NCI-H1417 treated with DMSO at 0.1 percent for 48 hours (cell line): ENCODE measurements at places on chromosomes 2 and 18.
A peak's percentile ranks its signal among the peaks of the same experiment; 100 is the strongest.

- DNase-seq: no peak
These were observed 78.0 kb upstream of the WIPF1 start for GRCh38 chr2:174675615-174676014.

GRCh38 chr2:30823452-30823851, 16.2 kb upstream of the CAPN13 start:
- peak; percentile 46 for DNase-seq

DNA sequence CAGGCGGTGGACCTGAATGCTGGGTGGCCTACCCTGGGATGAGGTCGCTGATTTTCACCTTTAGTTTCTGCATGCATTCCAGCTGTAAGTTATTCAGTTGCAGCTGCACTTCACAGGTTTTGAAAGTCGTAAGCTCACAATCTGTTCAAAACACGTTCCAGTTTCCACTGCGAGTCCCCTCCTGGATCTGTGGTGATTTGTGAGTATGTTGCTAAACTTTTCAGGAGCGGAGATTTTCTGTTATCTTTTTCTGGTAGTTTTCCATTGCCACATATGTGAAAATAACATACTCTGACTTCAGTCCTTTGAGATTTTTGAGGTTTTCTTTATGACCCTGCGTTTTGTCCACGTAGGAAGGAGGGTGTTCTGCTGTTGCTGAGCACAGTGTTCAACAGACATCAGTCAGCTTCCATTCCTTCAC, 102.1 kb downstream of the SNTG2 start:
- DNase-seq: no peak

DNA sequence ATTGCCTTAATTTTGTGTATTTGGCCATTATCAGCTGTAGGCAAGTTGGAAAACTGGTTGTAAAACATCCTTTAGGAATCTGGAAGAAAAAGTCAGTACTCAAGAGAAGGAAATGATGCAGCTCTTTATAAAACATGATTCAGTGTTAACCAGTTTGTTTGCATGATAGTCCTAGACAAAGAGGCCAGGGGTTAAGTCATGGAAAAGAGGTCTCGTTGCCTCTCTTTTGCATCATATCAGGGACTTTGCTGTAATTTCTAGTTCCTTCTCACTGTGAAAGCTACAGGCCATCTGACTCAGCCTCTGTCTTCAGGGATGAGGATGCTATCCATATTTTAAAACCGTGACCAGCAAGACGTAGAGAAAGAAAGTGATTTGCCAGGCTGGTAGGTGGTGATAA, 38.0 kb downstream of the NPAS2 start:
- DNase-seq: no peak

- no peak for DNase-seq
These were observed 15.7 kb upstream of the C2orf69 start for GRCh38 chr2:199895406-199895805.

DNA sequence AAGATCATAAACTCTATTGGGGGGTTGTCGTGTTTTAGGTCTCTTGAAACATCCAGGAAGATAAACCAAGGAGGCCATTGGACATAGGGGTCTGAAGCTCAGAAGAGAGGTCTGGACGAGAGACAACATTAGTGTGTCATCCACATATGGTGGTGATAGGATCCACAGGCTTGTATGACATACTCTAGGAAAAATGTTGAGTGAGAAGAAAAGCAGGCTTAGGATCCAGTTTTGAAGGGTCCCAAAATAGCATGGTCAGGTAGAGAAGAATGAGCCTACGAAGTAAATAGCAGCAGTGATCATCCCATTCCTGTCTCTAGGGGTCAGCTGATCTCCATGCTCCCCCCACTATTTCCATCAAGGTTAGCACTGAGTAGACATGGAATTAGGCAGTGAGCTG, 166.8 kb downstream of the ANKRD30B start:
- DNase-seq: no peak

DNA sequence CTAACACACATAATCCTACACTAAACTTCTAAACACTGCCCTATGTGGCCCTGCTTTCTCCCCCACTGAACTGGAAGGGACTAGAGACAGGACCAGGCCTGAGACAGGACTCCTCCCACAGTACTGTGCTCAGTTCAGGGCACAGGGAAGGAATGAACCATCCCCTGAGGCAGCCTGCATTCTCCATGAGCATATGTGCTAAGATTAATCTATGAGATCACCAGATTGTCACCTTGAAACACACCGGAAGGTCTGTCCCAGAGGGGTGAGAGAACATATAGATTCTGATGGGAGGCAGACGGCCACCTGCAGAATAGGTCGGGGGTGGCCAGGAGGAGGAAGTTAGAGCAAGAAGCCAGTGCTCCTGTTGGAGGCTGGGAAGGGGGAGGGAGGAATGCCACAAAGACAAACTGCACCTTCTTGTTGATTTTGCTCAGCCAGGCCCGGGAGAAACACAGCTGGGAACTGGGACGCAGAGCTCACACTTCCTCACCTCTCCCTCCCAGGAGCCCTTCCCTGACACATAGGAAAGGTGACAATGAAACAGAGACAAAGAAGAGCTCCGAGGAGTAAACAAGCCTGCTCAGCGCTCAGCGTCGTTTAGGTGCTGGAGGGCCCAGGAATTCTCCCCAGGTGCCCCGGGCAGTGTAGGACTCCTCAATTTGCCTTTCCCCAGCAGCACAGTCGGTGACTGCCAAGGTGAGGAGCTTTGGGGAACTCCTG, 52.1 kb downstream of the ZBTB7C start:
- DNase-seq: no peak

GRCh38 chr2:11762799-11763461, 16.5 kb downstream of the LPIN1 start:
- DNase-seq: no peak

DNA sequence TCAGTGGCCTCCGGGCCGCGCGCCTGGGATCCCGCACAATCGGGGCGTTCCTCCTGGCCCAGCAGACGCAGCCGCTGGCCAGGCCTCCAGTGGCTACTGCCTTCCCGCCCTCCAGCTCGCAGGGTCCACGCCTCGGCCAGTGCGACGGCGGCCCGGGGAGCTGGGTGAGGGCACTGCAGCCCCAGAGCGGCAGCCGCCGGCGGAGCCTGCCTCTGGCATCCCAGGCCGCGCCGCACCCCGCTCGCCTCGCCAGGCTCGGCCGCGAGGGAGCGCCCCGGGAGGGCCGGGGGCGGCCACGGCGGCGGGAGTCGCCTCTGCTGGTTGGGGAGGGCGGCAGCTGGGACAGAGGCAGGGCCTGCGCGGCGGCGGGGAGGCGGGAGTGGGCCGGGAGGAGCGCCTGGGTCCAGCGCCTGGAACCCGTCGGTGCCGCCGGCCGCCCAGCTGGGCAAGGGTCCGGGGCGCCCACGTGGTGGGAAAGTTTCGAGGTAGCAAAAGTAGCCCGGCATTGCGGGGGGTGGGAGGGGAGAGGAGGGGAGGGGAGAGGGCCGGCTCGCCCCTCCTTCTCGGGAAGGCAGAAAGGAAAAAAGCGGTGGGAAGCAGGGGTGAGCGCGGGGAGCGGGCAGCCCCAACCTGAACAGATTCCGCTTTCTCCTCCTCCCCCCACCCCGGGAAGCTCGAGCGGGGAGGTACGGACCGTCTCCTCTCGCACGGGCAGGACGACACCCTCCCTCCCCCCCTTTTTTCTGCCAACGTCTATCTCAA, 1.5 kb upstream of the INHBB start:
- DNase-seq: no peak

- DNase-seq: no peak
These were observed 29.0 kb upstream of the MAL start for GRCh38 chr2:94996305-94997100.

GRCh38 chr2:237782181-237782580, 16.4 kb upstream of the RBM44 start:
- DNase-seq: no peak

DNA sequence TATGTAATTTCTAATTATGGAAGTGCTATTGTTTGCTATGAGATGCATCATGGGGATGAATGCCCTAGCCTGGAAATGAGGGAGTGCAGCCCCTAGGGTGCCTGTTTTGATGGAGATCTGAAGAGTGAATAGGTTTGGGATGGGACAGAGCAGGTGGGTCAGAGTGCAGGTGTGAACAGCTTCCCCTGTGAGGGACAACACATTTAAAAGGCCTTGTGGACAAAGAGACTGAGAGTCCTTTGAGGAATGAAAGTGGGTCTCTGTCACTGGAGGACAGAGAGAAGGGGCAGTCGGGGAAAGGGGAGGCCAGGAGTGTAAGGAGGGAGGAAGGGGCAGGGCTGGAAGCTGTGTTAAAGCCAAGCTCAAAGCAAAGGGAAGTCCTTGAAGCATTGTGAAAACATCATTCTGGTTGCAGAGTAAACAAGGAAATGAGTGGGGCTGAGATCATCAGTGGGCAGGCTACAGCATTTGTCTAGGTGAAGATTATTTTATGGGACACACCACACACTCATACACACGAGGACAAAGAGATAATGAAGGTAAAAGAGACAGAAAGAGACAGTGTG, 877.6 kb downstream of the SLC4A3 start:
- peak; percentile 71 for DNase-seq

DNA sequence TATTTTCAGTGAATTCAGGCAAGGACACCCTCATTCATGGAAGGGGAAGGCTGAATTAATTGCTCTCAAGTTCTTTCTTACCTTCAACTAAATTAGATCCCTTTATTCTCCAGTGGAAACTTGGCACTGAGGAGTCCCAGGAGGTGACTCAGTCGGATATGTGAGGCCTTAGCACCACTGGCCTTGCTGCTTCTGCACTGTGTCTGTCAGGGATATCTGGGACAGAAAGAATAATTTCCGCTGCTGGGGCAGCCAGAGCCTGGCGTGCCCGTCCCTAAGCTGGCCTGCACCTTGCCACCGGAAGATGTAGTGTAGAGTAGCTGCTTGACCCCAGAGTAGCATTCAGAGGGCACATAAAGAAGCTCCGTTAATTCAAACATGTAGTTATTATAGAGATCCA, 53.4 kb downstream of the LIMS1 start:
- no peak for DNase-seq

GRCh38 chr2:6692819-6693218, 172.9 kb downstream of the CMPK2 start:
- no peak for DNase-seq

DNA sequence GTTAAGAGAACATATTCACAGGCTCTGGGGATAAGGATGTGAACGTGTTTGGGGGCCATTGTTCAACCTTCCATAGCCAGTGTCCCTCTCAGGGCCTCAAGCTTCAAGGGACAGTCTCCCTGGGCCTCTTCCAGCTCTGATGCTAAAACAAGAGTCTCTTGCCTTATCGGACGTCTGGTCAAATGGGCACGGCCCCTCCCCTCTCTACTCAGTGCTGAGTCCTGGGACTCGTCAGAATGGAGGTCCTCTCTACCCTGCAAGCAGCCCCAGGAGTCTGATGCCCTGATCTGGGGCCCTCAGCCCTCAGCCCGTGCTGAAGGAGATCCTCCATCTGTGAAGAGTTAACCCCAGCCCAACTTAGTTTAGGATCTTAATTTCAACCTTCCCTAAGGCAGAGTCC, 198.2 kb downstream of the ZFP36L2 start:
- no peak for DNase-seq

DNA sequence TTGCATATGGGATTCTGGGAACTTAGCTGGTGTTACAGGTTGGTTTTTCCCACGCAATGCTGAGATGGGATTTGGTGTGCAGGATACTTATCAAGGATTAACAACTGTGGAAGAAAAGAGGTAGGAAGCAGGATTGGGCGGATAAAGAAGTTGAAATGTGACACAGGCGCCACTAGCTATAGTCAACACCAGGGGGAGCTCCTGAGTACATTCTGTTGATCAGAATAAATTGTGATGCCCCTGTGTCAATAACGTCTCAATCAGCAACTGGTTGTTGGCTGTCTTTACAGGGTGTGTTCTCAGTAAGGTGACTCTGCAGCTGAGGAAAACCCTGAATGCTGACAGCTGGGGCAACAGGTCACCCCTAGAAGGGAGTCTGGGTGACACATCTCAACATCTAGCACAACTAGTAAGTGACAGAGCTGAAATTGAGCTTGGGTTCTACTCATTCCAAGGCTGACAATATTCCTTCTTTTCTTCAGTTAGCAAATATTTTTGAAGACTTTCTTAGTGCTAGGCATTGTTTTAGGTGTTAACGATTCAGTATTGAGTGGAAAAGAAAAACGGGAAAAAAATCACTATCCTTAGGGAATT, 143.0 kb downstream of the ARL6IP6 start:
- no peak for DNase-seq

GRCh38 chr2:75324861-75325284, 125.6 kb upstream of the TACR1 start:
- DNase-seq: no peak

DNA sequence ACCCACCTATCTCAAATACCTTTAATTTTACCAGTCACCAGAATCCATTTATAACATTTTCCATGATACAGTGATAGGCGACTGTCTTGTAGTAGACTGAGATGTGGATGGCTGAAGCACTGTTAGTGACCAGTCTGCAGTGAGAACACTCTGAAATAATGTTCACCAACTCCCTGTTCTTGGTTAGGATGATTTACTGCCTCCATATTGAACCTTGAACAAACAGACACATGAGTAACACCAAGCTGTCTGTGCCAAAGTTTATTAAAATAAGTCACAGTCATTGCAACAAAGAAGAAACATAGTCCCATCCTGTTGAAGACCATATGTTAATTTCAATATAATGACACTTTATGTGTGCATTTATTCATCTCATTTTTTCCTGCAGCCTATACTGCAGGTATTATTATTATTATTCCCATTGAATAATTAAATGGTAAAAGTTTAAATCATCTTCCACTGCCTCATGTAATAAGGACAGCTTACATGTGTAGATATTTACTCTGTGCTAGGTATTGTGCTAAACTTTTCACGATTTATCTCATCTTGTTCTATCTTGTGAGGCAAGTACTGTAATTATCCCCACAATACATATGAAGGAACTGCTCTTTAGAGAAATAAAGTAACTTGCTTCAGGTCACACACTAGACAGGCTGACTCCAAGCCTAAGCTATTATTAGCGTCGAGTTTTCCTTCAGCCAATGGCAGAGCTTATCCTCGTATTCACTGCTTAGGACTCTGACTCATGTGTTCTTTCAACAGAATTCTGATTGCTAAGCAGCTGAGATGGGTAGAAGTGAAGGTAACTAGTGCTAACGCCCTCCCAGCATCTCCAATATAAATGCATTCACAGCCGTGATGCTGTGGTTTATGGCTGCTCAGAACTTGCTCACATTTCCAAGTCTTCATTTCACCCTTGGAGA, 62.5 kb downstream of the ONECUT2 start:
- no peak for DNase-seq

DNA sequence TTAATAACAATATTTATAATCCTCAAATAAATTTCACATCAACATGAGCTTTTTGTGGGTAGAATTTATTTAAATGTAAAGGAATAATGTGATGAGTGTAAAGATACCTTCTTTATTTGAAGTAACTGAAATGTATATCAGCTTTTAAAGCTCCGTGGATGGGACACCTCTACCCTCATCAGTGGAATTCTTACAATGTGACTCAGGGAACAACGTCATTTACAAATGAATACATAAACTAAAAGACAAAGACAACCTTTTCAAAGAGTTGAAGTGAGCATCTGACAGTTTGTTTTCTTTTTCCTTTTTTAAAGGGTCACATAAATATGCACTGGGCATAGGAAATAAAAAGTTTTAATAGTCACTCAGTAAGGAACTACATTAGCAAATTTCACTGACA, 1127.0 kb upstream of the CRIM1 start:
- DNase-seq: no peak
